Activated naive CD4-positive, alpha-beta T cell (primary cell): ENCODE measurements at places on chromosomes 3 and 15.

GRCh38 chr3:64895106-64895990 is 207.5 kb upstream of the ADAMTS9 start:
- DNase-seq = no peak

GRCh38 chr3:127088511-127089351 is 104.2 kb upstream of the PRR23E start:
- DNase-seq = no peak

- no peak for DNase-seq
These were observed 30.1 kb downstream of the BOC start for GRCh38 chr3:113241292-113242095.

DNA sequence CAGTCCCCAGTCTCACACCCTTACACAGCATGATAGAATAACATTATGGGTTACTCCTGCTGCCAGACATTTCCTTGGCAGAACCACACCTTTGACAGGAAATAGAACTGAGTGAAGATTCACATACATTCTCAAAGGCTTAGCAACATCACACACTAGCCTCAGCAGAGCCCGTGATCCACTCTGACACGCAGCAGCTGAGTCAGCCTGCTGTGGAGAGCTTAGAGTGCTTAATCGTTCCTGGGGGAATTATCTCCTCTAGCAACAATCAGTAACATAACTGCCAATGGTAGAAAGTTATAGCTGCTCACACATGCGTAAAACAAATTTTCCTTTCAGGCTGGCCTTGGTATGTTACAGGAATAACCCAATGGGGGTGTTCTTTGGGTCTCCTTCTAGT is 382.1 kb downstream of the GAP43 start:
- no peak for DNase-seq

DNA sequence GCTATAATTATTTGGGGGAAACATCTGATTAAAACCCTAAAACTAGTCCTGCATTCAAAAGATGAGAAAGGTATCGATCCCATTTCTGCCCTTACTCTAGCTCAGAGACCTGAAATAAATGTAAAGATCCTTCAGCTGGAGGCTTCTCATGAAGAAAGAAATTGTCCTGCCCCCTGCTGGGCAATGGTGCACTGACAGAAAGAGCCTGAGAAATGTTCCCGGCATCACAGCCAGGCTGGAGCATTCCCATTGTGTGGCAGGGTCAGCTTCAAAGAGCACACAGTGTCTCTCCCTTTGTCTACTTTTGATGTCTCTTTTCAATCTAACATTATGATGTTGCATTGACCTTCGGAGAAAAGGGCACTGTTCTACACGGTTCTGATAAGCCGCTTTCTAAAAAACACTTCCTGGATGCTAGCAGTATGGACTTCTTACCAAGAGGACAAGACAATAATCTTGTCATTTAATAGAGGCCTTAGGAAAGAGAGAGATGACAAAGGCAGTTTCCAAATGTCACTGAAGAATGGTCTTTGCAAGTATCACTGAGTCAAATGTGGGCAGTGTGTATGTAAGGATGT is 287.5 kb downstream of the MAGI1 start:
- no peak for DNase-seq

DNA sequence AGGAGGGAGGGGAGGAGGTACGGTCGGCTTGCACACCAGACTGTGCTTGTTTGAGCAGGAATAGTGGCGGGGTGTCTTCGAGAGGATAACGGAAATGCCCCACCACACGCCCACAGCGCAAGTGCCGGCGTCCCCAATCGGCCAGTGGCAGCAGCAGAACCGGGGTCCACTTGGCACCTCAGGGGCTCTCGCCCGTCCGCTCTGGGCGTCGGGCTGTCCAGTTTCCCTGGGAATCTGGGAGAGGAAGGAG is 53.7 kb downstream of the CCDC54 start:
- DNase-seq = no peak

GRCh38 chr3:123757281-123757940 is 126.7 kb downstream of the MYLK start:
- no peak for DNase-seq

GRCh38 chr3:197175503-197175902 is 122.9 kb downstream of the DLG1 start:
- DNase-seq = no peak

- DNase-seq = no peak
These were observed 25.4 kb downstream of the TGM4 start for GRCh38 chr3:44899683-44900367.

DNA sequence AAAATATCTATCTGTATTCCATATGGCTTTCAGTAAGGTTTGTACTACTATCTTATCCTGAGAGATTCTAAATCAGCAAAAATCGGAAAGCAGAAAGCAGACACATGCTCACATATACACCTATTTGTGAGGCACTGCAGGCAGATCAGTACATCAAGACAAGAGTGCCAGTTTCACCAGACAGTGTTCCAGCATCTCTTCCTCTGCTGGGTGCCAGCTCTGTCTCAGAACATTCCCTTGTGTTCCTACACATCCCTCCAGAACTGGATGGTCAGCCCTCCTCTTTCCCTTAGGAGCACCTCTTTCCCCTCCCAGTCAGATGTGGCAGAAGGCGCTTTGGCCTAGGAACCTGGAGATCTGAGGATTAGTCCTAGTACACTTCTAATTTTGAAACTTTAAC is 121.3 kb upstream of the IL12A start:
- no peak for DNase-seq

- DNase-seq = no peak
These were observed 22.2 kb upstream of the MAGEF1 start for GRCh38 chr3:184733971-184734608.

DNA sequence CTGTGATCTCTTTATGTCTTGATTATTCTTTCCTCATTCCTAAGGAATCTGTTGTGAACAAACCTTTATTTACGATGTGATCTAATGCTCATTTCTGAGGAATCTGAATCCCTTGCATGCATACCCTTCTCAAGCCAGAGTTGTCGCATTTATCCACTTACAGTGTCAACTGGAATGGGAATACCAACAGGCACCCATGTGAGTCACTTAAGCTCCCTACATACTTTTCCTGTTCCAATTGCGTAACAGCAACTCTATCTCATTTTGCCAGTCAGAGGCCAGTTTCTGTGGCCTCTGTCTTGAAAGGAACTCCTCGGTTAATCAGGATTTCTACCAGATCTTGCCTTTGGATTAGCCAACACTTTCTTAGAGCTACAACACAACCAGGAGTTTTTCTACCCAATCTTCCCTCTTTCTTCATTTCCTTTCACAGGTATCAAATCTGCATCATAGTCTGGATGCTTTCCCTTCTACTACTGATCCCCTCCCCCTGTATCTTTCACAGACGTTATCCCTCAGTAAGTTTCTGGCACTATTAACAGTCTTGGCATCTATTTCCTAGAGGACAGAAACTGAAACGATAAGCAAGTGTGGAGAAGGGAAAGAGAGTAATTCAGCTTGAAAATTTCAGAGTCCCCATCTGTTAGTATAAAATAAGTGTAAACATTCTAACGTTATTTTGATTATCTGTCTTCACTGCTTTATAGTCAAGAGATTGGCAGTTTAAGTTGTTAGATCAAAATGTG is 66.8 kb upstream of the BCHE start:
- DNase-seq = no peak

- DNase-seq = no peak
These were observed 41.5 kb downstream of the ADGRG7 start for GRCh38 chr3:100650651-100651619.

GRCh38 chr3:195806916-195807231 is 4.9 kb downstream of the MUC4 start:
- no peak for DNase-seq

DNA sequence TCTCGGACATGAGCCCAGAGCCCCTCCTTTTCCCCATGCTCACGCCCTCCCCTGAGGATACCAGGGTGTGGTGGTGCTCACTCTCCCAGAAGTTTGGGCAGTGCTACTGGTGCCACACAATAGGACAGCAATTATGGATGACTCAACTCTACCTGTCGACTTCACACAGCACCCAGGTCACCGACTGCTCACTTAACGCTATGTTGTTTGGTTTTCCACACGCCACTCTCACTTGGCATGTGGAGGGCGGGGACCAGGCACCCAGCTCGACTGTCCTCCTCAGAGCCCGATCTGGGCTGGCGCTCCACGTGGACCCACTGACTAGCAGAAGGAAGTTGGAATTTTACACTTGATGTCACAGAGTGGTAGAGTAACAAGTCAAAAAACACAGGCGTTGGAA is 30.9 kb downstream of the STIMATE start:
- DNase-seq = no peak

DNA sequence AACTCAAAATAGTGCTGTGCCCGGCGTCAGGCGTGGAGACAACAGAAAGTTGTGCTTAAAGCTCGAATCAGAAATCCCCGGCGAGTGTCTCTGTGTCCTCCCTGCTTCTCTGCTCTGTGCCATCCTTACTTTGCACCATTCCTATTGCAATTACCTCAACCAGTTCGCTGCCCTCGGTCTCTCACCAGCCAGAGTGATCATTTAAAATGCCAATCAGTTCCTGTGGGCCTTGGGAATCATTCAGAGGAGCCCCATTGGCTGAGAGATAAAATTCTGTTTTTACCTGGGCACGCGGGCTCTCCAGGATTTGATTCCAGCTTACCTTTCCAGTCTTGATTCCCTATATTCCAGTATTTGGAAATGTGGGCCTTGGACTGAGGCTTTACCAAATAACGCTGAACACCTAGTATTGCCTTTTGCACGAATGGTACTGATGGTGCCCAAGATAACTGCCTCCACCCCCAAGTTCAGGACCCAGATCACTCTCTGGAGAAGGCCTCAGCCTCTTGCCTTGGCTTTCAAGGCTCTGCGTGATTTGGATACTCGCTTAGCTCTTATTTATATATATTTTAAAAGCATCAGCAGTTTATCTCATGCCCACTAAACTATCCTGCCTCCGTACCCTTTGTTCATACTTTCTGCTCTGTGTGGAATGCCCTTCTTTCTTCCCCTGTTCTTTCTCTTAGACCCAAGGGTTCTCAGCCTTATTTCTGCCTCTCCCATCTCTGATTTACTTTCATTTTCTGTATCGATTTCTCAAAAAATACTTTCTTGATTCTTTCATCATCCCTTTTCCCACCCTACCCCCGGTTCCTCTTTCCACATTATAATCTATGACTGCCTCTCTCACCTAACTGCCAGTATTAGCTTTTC is 863 bp downstream of the PSMA4 start:
- no peak for DNase-seq

- DNase-seq = no peak
These were observed 25.8 kb downstream of the CHRM5 start for GRCh38 chr15:33994005-33994615.

DNA sequence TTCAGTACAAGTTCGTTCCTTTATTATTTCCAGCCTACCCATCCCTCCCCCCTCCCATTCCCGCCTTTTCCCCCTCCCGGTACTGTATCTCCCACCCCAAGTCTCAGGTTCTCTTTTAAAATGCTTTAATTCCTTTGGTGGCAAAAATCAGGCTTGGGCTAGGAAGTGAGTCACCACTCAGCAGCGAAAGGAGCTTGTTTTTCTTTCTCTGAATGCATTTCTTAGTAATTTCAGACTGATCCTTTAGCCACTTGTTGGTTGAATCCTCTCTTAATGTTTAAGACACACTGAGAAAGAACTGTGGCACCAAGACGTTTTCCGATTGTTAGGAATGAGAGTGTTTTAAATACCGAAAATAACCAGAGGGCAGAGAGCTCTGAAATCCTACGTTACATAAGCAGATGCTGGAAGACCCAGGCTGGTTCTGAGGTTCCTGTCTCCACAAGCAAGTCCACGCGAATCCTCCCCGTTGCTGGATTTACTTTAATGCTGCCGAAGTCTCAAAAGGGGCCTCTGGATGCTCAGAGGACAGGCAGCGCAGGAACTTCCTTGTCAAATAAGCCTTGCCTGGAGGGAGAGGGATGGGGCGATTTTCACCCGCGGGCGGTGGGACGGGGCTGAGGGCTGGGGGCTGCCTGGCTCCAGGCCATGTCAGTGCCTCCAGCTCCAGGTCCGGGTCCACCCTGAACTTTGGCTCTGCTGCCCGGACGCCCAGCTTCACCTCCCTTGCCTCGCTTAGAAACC is 854 bp upstream of the COL8A1 start:
- DNase-seq = no peak

DNA sequence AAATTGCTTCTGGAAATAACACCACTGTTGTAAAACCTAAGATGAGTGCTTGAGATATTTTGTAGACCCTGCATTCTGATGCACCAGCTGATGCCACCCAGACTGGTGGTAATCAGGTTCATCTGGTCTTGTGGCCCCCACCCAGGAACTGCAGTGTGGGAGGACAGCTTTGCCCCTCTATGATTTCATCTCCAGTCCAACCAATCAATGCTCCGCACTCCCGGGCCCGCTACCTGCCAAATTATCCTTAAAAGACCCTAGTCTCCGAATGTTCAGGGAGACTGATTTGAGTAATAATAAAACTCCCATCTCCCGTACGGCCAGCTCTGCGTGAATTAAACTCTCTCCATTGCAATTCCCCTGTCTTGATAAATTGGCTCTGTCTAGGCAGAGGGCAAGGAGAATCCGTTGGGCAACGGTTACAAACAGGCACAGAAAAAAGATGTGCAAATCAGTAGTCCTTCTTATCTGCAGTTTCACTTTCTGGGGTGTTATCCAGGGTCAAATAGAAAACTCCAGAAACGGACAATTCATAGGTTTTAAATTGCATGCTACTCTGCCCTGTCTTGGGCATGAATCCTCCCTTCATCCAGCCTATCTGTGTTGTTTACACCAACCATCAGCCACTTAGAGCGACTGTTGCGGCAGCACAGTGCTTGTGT is 29.2 kb upstream of the TRPM1 start:
- no peak for DNase-seq

DNA sequence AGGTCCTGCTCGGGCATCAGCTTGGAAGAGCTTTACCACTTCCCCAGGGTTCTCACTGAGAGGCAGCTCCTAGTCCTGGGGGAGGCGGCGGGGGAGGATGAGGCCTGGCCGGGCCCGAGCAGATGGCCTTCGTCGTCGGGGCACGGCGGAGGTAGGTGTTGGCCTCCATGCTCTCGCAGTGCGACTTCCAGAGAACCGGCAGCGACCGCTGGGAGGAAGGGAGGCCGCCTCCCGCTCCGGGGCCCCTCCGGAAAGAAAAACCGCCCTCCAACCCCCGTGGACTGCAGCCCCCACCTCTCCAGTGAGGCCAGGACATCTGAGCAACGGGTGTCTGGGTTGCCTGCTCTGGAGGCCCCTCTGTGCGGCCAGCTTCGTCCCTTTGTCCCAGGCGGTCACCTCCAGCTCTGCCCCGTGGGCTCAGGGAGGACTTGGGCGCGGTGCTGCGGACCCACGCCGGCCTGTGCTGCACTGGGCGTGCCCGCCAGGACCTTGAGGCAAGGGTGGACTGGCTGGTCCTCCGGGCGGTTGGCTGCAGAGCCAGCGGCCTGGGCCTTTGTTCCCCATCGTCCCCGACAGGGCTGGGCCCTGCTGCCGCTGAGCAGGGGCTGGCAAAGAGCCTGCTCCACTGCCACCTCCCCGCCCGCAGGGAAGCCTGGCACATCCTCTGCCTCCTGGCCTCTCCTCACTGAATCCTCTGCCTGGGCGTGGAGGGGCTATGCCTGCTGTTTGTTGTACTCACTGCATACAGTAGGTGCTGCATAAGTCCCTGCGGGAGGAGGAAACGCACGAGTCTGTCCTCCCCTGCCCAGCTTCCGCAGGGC is 13.6 kb upstream of the GP9 start:
- no peak for DNase-seq

DNA sequence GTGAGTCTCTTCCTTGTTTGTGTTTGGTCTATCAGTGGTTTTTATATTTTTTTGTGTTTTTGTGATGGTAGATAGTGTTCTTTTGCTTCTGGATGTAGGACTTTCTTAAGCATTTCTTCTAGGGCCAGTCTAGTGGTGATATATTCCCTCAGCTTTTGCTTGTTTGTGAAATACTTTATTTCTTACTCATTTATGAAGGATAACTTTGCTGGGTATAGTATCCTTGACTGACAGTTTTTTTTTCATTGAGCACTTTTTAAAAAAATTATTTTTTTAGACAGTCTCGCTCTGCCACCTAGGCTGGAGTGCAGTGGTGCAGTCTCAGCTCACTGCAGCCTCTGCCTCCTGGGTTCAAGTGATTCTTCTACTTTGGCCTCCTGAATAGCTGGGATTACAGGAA is 41.9 kb downstream of the NCK1 start:
- no peak for DNase-seq
